Thyroid gland (tissue), 4 donors: ENCODE measurements at places on chromosomes 3 and 15. TPM values are rescaled to one million over a fixed set of nuclear protein-coding genes. Genes with fewer than 3 reads are reported as not detected.

DNA sequence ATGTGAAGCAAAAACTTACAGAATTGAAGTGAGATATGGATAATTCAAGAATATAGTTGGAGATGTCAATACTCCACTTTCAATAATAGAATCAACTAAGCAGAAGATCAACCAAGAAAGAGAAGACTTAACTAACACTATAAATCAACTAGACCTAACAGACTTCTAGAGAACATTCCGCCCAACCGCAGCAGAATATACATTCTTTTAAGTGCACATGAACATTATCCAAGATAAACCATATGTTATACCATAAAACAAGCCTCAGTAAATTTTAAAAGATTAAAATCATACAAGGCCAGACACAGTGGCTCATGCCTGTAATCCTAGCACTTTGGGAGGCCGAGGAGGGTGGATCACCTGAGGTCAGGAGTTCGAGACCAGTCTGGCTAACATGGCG is 5.5 kb upstream of the TEX55 start:
- no peak for DNase-seq

DNA sequence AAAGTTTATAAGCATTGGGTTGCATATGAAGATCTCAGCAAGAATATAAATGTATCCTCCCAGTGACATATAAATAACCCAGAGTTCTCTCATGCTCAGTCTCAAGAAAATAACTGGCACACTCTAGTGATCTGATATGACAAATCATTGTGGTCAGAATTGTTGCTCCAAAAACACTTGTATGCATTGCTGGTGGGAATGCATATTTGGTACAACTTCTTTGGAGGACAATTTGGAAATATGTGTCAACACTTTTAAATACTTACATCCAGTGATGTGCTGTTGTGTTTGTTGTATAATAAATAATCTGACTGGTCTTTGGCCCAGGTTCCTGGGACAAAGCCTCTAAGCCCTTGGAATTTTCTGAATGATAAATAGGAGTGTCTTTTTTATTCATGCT is 66.7 kb upstream of the STT3B start:
- DNase-seq: no peak

- DNase-seq: peak; percentile 20
These were observed 181.1 kb downstream of the MYRIP start for GRCh38 chr3:39990532-39990931.

GRCh38 chr15:60414016-60414682 is 16.4 kb upstream of the ANXA2 start:
- DNase-seq: no peak

SLC25A20 gene
- 41.9 TPM for total RNA-seq

GRCh38 chr3:61451841-61452240 is 109.5 kb upstream of the PTPRG start:
- DNase-seq: no peak

GRCh38 chr15:68584756-68585573 is 6.2 kb downstream of the CORO2B start:
- no peak for DNase-seq

FES gene
- 34.7 TPM for total RNA-seq

COLQ gene
- 3.1 TPM for total RNA-seq

GRCh38 chr15:29094711-29095110 is 174.9 kb downstream of the NSMCE3 start:
- DNase-seq: no peak

GRCh38 chr15:75655931-75656330 is 8.2 kb downstream of the SNX33 start:
- peak; percentile 63 for DNase-seq

GRCh38 chr3:14664170-14664569 is 10.8 kb upstream of the C3orf20 start:
- no peak for DNase-seq

DNA sequence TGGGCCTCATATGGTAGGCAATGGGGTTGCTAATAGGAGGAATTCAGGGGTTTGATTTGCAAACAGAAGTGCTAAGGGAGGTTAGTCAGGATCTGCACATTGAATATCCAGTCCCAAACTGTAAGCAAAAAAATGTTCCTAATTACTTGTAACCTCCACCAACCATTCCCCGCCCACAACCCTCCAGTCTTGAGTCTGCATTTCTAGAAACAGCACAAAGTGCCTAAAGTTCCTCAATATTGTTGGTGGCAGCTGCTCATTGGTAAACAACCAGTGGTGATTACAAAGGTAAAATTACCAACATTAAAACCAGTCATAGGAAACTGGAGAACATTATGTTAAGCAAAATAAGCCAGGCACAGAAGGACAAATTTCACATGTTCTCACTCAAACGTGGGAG is 18.9 kb downstream of the HDC start:
- DNase-seq: no peak
